ENCODE measurements at places on chromosomes 3 and 15. TPM values are rescaled to one million over a fixed set of nuclear protein-coding genes. Genes with fewer than 3 reads are reported as not detected.

The ABI3BP gene
- polyA plus RNA-seq: 229 TPM

DNA sequence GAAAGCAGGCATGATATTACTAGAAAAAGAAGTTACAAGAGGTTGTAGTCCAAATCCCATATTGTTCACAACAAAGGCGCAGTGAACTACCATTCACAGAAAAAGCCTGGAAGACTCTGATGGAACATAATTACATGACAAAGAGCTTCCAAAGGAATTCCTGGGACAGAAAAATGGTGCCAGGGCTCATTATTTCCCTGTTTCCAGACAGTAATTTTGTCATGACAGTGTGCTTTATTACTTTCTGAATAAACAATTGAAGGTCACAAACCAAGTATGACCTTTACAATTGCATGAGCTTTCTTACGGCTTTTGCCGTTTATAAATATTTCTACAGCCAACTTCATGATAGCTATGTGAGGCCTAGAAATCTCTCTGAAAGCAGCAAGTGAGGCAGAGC lies 61.0 kb downstream of the CYFIP1 start:
- H3K4me1 ChIP-seq: no peaks in the 10 kb centered on the region
- no peak overlapping the region for H3K4me3 ChIP-seq
- H3K27ac ChIP-seq: no peak overlapping the region
- no peak for DNase-seq
- no peaks in the 10 kb centered on the region for H3K27me3 ChIP-seq
- H3K36me3 ChIP-seq: no peaks in the 10 kb centered on the region

The GUCA1C gene
- polyA plus RNA-seq: 0.38 TPM

The ILDR1 gene
- not detected for polyA plus RNA-seq

GRCh38 chr3:116339441-116340028 lies 105.8 kb downstream of the LSAMP start:
- no peaks in the 10 kb centered on the region for H3K27me3 ChIP-seq
- H3K36me3 ChIP-seq: no peaks in the 10 kb centered on the region
- DNase-seq: no peak

The FOXB1 gene
- not detected for polyA plus RNA-seq

GRCh38 chr3:90040554-90040953 lies 933.1 kb downstream of the EPHA3 start:
- no peaks in the 10 kb centered on the region for H3K4me1 ChIP-seq
- H3K27me3 ChIP-seq: no peaks in the 10 kb centered on the region
- H3K4me3 ChIP-seq: no peak overlapping the region
- H3K27ac ChIP-seq: no peak overlapping the region

The SNX1 gene
- 51.5 TPM for polyA plus RNA-seq

The XYLB gene
- polyA plus RNA-seq: 1.8 TPM

The PRR20G gene
- polyA plus RNA-seq: not detected

The TOPBP1 gene
- polyA plus RNA-seq: 9.1 TPM

DNA sequence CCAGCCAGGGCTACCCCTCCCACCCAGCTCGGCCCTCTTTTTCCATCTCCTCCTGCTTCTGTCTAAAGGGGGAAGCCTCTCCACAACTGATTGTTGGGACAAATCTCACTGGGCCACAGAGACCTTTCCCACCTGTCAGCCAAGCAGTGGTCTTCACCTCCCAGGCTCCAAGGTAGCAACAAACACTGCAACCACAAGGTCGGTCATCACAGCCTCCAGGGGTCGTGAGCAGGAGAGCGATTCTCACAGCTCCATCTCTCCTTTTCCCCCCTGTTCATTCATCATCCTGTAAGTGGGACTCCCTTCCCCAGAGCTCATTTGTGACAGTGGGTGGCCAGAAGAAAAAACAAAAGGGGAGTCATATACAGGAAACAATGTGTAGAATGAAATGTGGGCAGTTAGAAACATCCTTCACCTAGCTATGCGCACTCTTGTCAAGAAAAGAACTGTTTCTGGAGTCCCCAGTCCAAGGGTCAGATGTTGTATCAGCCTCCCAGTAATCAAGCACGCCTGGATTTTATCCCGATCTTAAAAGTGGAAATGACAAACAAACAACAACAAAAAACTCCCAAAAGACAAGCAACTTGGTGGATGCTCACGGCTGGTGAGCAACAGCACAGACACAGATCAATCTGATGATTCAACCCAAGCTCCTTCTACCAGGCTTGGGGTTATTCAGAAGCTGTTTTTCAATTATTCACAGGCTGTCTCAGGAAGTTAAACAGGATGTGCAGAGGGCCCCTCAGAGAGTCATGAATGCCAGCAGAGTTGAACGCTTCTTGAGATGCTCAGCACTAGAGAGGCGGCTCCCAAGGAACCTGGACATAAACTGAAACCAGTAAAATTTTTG lies 22.4 kb downstream of the LYZL4 start:
- H3K36me3 ChIP-seq: no peaks in the 10 kb centered on the region
- no peak overlapping the region for H3K4me3 ChIP-seq
- H3K4me1 ChIP-seq: no peaks in the 10 kb centered on the region
- no peak for DNase-seq
- H3K27me3 ChIP-seq: no peaks in the 10 kb centered on the region
- no peak overlapping the region for H3K27ac ChIP-seq

The SEC61A1 gene
- polyA plus RNA-seq: 72.0 TPM

The ANKRD63 gene
- polyA plus RNA-seq: not detected

DNA sequence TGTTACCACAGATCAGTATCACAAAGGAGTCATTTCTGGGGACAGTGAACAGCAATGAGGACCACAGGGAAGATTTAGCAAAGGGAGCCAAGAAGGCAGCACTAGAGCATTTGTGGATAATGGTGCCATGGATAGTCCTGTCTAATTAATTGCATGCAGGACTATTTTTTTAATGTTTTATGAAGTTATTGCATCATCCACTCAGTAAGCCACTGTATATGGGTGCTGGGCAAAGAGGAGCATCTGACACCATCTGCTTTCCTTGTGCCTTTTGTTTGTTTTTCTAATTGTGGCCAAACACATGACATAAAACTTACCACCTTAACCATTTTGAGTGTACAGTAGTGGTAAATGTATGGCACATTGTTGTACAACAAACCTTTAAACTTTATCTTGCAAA lies 301.1 kb upstream of the LRRFIP2 start:
- DNase-seq: no peak
- no peaks in the 10 kb centered on the region for H3K36me3 ChIP-seq
- H3K4me1 ChIP-seq: peaks cover 7% of the 10 kb centered on the region
- no peak overlapping the region for H3K27ac ChIP-seq

The FOXL2NB gene
- polyA plus RNA-seq: 39.3 TPM

DNA sequence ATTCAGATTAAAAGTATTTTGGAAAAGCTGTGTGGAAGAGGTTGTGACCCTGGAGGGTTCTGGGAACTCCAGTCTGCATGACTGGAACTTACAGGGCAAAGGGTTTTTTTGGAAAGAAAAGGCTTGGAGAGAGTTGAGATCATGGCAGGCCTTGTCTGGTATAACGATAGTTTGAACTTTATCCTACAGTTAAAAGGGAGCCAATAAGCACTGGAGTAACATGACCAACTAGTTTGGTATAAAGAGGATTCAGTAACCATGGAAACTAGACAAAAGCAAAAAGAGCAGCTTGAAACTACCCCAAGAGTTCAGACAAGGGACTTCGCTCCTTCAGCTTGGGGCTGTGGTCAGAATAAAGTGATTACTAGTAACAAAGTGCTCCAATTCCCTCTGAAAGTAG lies 151.2 kb upstream of the TMCO5A start:
- no peaks in the 10 kb centered on the region for H3K36me3 ChIP-seq
- H3K4me3 ChIP-seq: no peak overlapping the region
- no peak for DNase-seq
- no peak overlapping the region for H3K27ac ChIP-seq
- no peaks in the 10 kb centered on the region for H3K27me3 ChIP-seq

DNA sequence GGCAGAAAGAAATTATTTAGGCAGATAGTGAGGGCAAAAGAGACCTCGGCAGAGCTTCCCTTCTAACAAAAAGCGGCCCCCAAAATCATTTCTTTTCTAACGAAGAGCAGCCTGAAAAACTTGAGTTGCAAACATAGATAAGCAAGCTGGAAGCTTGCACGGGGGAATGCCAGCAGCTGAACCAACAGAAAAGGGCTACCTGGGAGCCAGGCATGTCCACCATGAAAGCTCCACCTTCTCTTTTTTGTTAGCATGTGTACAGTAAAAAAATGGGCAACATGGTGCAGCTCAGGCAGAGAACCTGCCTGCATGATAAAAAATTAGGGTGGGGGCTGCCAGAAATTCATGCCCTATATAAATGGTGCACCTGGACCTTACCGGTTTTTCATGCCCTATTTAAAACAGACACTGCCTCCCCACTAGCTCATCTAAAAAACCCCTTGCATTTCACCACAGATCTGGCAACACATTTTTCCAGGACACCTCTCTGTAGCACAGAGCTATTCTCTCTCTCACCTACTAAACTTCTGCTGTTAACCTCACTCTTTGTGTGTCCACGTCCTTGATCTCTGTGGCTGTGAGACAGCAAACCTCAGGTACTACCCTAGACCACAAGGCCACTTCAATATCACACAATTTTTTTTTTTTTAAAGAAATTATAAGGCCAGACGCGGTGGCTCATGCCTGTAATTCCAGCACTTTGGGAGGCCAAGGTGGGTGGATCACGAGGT lies 18.7 kb downstream of the SLC33A1 start:
- no peak for DNase-seq
- H3K27me3 ChIP-seq: no peaks in the 10 kb centered on the region
- no peaks in the 10 kb centered on the region for H3K36me3 ChIP-seq
- no peak overlapping the region for H3K4me3 ChIP-seq
- no peak overlapping the region for H3K27ac ChIP-seq

DNA sequence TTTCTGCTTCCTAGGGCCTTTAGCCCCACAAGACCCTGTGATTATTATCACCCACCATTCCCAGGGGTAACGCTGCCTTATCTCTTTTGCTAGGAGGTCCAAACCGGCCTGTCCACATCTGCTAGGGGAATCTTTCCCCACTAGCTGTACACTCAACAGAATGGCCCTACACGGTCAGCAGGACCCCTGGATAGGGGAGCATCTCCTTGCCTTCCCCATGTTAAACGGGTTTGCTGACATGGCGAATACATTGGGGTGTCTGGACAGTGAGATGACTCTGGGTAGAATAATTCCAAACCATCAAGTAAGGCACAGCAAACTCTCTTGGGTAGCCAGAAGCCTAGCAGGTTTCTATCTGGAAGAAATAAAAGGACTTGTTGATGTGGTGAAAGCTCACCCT lies 702 bp downstream of the TRAIP start:
- H3K4me1 ChIP-seq: peaks cover 6% of the 10 kb centered on the region
- H3K27ac ChIP-seq: no peak overlapping the region
- H3K27me3 ChIP-seq: no peaks in the 10 kb centered on the region
- H3K4me3 ChIP-seq: peak overlapping the region; percentile 46
- no peak for DNase-seq

All from ovary (tissue), 10 donors.